NCI-H1105 (cell line): ENCODE measurements at places on chromosomes 16 and 17.

DNA sequence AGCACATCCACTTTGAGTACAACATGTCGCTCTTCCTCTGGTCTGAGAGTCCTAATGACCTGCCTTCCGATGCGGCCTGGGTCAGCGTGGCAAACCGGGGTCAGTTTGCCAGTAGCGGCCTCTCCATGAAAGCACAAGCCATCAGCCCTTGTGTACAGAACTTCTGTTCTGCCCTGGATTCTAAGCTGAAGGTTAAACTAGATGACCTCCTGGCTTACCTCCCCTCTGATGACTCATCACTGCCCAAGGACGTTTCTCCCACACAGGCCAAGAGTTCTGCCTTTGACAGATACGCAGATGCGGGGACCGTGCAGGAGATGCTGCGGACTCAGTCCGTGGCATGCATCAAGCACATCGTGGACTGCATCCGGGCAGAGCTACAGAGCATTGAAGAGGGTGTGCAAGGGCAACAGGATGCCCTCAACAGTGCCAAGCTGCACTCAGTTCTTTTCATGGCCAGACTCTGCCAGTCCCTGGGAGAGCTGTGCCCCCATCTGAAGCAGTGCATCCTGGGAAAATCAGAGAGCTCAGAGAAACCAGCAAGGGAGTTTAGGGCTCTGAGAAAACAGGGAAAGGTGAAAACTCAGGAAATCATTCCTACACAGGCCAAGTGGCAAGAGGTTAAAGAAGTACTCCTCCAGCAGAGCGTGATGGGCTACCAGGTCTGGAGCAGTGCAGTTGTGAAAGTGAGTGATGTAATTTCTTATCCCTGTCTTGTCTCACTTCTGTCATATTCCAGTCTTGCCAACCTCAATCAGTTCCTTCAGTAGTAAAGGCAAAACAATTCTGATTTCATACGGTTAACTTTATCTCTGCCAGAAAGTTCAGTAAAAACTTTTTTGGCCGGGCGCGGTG, 8.6 kb downstream of the COG1 start:
- DNase-seq = no peak

- peak; percentile 2 for DNase-seq
These were observed 34.4 kb downstream of the WWP2 start for GRCh38 chr16:69796285-69797118.

- peak; percentile 97 for DNase-seq
These were observed at the start of gene PFAS for GRCh38 chr17:8248751-8249607. PFAS (plus strand) TSS chr17:8249289; CDS start chr17:8253938, 4,649 bp downstream.

DNA sequence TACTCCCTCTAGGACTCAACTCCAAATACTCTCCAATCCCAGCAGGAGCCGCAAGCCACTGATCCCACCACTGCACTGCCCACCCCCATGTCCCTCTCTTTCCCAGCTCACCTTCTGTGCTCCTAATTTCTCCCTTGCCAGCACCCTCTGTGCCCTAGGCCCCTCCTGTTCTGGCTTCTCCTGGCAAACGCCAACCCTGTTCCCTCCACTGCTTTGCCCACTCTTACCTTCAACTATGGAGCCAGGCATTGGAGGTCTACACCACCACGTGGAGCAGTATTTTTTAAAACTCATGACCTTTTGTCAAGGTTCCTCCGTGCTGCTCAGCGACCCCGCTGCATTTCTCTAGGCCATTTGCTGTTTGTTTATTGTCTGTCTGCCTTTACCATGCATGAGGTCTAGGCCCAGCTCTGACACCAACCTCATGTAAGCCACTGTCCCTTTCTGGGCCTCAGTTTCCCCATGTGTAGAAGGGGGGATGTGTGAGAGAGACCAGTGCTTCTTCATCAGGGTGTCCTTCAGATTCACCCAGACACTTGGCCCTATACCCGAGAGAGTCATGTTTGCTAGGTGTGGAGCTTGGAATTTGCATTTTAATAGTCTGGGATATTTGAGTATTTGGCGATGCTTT, 4.6 kb downstream of the CCDC102A start:
- no peak for DNase-seq

GRCh38 chr16:83968891-83969649, 1.0 kb downstream of the NECAB2 start:
- DNase-seq = no peak

DNA sequence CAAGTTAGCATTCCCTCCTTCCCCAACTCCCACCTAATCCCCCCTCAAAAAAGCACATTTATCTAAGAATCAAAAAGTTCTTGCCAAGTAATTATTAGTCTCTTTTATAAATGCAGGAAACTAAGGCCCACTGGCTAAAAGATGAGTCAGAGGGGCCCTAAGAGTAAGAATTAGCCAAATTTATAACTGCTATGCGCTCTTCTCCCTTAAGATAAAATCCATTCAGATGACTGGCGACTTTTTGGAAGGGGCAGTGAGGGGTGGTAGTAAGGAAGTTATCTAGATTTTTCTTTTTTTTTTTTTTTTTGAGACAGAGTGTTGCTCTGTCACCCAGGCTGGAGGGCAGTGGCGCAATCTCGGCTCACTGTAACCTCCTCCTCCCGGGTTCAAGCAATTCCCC, 17.1 kb downstream of the ZNF652 start:
- DNase-seq = no peak

GRCh38 chr16:88924834-88925539, 52.0 kb downstream of the CBFA2T3 start:
- DNase-seq = no peak

DNA sequence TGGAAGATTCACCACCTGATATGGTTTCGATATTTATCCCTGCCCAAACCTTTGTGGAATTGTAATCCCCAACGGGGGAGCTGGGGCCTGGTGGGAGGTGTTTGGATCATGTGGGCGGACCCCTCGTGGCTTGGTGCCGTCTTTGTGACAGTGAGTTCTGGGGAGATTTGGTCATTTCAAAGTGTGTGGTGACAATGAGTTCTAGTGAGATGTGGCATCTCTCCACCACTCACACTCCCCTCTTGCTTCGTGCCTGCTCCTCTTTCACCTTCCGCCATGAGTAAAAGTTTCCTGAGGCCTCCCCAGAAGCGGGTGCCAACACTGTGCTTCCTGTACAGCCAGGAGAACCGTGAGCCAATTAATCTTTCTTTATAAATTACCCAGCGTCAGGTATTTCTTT, 9.7 kb downstream of the CCDC57 start:
- DNase-seq = no peak

GRCh38 chr17:13792314-13792713, 190.6 kb upstream of the HS3ST3A1 start:
- no peak for DNase-seq

- DNase-seq = no peak
These were observed 9.7 kb downstream of the CCR7 start for GRCh38 chr17:40555296-40556190.

DNA sequence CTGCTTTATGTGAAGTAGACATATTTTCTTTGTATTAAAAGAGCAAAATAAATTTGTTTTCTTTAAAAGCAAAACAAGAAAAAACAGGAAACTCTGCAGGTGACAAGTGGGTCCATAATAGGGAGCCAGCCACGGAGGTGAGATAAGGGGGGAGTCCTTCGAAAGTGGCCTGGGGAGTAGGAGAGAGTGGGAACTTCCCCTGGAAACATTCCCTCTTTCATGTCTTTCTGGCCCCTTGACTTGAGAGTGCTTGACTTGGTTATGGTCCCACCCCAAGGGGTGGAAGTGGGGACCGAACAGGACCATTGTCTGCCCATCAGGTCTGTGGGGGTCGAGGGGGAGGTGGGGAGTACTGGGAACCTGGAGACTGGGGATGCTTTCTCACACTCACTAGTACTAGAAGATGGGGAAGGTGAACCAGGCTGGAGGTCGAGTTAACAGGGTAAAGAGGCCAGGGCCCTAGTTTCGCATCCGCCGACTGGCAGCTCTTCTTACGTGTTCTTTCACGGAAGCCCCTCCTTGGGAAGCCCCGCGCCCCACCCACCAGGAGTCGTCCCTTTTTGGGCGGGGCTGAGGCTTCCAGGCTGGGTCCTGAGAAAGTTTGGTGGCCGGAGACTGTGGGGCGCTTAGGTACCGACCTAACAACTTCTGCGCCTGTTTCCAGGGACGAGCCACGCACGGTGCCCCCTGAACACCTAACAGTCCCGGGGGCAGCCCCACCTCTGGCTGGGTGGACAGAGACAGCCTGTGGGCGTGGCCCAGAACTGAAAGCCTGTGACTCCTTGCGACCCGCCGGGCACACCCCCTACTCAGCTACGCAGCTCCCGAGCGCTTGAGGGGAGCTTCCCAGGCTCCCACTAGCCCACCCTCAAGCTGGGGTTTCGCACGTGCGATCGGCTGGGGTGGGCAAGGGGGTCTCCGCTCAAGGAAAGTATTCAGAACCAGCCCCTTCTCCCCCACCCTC, 790 bp downstream of the TRADD start:
- DNase-seq = no peak

DNA sequence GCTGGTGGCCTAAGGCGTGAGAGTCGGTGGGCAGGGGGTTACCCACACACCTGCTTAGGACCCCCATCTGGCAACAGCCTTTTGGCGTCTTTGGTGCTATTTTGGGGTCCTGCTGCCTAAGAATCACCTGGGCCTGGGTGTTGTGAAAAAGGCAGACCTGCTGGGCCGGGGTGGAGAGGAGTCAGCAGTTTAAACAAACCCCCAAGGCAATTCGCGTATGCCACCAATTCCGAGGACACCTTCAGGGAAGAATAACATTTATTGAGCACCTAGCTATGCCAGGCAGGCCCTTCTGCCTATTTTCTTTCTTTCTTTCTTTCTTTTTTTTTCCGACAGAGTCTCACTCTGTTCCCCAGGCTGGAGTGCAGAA, 53.9 kb upstream of the TOB1 start:
- DNase-seq = no peak

GRCh38 chr17:72249441-72249840, 128.6 kb downstream of the SOX9 start:
- no peak for DNase-seq

- DNase-seq = no peak
These were observed 44.1 kb downstream of the CBFA2T3 start for GRCh38 chr16:88932929-88933328.

DNA sequence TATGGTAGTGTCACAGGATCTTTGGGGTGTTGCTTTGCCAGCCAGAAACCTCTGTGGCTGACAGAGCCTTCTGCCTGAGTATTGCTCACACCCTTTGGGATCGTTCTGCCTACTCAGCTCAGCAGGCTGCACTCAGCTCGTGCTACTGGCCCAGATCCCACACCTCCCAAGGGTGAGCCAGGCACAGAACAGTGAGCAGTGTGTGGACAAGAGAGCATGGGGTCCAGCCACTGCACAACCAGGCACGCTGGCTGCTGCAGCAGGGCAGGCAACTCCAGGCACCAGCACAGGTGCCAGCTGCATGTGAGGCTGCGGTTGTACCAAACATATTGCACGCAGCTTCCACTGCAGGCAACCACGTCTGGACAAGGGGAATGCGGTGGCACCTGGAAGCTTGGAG, 84.9 kb downstream of the CYB561 start:
- no peak for DNase-seq

DNA sequence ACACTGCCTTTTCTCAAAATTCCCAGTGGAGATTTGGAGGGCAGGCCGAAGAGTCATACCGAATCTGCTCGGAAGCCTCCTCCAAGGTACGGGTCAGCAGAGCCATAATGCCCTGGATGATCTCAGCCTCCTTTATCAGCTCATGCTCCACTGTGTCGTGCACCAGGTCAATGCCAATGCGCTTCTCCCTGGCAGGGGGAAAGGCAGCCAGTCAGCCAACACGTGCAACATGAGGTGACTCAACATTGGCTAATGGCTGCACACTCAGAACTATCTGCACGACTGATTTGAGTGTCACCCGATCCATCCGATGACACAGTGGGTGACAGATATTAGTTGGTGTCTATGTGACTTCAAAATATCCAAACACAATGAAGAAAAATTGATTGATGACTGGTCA, 15.8 kb downstream of the TEKT1 start:
- DNase-seq = no peak

- no peak for DNase-seq
These were observed 9.4 kb downstream of the KRT33A start for GRCh38 chr17:41340934-41341861.

- DNase-seq = no peak
These were observed 8.3 kb upstream of the HOXB2 start for GRCh38 chr17:48553190-48553547.

DNA sequence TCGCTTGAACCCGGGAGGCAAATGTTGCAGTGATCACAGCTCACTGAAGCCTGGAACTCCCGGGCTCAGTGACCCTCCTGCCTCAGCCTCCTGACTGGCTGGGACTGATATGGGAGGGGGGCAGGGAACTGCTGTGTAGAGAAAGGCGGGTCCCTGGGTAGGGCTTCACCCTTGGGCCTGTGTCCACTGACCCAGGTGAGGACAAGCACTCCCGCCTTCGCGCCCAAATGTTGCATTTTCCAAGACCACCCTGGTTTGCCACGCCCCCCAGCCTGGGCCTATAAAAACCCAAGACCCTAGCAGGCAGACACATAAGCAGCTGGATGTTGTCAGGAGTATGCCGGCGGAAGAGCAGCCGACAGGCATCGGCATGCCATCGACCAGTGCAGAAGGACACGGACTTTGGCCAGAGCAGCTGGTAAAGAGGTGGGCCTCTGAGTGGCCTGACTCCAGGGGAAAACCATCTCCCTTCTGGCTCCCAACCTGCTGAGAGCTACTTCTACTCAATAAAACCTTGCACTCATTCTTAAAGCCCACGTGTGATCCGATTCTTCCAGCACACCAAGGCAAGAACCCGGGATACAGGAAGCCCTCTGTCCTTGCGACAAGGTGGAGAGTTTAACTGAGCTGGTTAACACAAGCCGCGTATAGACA, 19.1 kb downstream of the SMYD4 start:
- DNase-seq = no peak

DNA sequence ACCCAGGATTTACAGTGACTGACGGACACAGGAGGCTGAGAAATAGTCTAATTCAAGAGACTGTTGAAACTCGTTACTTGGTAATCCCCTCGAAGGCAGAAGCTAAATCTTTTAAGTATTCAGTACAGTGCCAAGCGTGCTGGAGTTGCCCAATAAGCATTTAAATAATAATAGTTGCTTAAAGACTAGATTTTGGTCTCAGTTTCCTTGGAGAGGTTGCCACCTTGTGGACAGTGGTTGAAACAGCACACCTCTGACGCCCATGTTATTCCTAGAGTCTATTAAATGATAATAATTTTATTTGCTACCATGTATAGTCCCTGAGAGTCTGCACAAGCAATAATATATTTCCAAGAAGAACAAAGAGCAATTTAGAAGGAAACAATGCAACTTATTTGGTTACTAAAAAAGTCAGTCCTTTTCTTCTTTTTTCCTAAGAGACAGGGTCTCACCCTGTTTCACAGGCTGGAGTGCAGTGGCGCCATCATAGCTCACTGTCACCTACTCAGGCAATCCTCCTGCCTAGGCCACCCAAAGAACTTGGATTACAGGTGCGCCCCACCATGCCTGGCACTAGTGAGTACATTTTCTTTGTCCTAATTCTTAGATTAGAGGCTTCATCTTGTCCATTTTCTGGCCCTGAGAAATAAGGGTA, 138.0 kb upstream of the NUDT7 start:
- DNase-seq = no peak

- DNase-seq = no peak
These were observed 349.6 kb downstream of the KIF2B start for GRCh38 chr17:54172096-54172984.

GRCh38 chr17:44345454-44346026, 438 bp downstream of the GRN start:
- peak; percentile 68 for DNase-seq
